RKO (cell line): ENCODE measurements at places on chromosomes 1 and 21.

GRCh38 chr21:36320421-36321324 is 676 bp downstream of the MORC3 start:
- peak; percentile 86 for DNase-seq

DNA sequence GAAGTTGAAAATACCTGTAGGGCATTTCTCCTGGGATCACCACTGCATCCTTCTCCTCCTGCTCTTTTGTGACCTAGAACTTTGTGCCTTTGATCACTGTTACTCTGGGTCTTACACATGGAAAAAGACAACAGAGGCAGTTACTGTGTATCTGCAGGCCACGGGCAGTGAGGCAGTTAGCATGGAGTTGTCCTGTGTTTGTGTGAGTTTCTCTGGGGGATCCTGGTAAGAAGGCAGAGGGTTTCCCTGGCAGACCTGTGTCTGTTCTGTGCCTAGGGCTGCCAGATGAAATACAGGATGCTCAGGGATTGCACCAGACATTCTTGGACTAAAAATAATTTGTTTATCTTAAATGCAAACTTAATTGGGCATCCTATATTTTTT is 44.4 kb upstream of the SCCPDH start:
- no peak for DNase-seq

- DNase-seq = no peak
These were observed 12.1 kb upstream of the ABL2 start for GRCh38 chr1:179241530-179242097.

GRCh38 chr1:238753252-238753651 is 633.1 kb upstream of the CHRM3 start:
- no peak for DNase-seq

GRCh38 chr1:32047701-32048100 is 25.0 kb upstream of the TMEM39B start:
- no peak for DNase-seq

DNA sequence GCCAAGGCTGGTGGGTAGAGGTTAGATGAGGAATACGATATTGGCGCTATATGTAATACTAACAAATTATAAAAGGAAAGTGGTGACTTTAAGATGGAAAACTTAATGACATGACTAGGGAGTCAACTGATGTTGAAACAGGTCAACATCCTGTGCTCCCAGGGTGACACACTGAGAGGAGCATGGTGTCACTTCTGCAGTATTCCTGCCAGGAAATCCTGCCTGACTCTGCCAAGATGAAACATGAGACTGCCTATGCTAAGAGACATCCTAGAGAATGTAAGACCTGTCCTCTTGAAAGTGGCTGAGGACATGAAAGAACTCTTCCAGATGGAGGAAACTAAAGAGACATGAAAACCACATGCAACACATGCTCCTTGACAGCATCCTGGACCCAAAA is 65.0 kb upstream of the KCND3 start:
- DNase-seq = peak; percentile 8

DNA sequence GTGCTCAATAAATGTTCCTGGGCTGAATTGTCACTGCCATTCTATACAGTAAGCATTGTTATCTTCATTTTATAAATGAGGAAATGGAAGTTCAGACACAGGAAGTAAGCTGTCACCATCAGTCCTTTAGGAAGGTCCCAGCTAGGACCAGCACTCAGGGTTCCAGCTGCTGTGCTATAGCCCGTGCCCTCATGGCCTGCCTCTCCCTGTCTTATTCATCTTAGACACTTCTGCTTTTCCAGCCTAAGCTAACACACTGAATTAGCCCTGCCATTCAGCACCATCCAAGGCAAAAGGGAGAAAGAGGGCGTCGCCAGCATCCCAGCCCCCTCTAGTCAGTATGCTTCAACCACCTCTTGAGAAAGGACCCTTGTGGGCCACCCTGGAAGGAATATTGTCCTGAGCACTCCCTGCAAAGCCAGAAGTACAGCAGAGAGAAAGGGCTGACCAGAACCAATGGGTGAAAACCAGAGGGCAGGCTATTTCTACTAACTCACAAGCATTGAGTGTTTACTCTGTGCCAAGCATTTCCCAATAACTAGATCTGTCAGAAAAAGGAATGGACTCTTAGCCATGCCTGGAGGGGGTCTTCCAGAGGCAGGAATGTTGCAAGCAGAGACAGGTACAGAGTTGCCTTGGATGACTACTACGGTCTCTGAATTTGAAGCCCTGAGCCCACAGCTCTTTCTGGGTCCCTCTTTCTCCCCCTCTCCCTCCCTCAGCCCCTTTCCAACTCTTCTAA is 77.9 kb upstream of the NFIA start:
- no peak for DNase-seq

DNA sequence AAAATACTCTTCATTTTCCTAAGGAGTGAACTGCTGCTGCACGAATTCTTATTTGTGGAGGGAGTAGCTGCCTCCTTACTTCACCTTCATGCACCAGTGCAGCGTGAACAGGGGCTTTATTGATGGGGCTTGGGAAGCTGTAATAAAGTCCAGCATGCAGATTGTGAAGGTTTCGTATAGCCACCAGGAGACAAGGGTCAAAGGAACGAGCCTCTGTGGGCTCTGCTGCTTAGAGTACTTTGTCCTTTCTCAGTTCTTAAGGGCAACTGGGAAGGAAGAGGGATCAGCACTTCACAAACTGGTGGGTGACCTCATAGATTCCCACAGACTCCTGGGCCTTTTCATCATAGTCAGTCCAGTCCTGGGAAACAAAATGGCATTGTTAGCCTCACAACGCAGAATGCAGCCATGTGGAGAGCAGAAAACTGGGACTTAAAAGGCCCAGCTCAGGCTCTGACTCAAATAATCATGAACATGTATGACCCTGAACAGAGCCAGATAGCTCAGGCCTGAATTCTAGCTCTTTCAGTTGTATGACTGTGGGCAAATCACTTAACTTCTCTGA is 6.0 kb downstream of the CZIB start:
- no peak for DNase-seq

GRCh38 chr1:175885326-175885725 is 141.9 kb upstream of the TNR start:
- DNase-seq = no peak
